Tibial nerve (tissue), 4 donors: ENCODE measurements at places on chromosomes 1 and 21.

DNA sequence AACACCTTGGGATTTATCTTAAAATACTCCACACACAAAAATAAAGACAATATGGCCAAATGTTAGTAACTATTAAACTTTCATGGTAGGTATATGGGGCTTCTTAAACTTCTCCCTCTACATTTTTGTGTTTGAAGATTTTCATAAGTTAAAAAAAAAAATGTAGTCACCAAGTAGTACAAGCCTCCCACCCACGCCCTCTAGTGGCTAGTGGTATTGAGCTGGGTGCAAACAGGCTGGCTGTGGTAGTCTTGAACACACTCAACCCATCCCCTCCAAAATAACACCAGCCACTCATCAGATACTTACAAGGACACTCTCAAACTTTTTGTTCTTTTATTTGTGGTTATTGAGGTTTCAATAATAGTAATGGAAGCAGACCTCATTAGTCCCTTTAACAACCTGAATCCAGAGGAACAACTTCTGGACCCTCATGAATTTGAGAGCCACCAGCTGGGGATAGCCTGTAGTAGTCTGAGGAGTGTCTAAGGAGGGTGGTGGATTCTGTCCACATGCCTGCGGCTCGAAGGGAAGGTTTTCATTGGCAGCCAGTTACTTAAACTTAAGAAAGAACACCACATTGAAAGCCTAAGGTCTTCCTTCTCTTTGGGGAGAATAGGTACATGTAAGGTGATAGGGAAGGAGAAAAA is 15.6 kb downstream of the RD3 start:
- DNase-seq, result peak; percentile 48

- DNase-seq, result no peak
These were observed 46.4 kb upstream of the CR2 start for GRCh38 chr1:207407655-207408260.

GRCh38 chr1:104768466-104768865 is 1018.8 kb downstream of the AMY1C start:
- no peak for DNase-seq

DNA sequence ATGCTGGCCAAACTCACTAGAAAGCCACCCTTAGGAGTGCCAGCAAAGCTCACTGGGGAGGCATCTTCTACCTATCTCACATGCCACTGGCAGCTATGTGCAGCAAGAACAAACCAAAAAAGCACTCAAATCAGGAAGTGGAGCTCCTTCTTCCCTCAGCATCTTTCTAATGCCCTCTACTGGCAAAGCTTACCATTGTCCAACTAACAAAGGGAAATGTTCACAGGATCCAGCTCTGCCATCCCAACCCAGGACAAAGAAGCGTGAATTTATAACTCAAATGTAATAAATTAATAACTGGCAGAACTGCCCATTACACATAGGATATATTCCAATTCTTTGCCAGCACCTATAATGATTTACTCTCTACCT is 38.9 kb downstream of the LEPR start:
- no peak for DNase-seq

GRCh38 chr1:91596474-91596873 is 95.8 kb downstream of the CDC7 start:
- DNase-seq, result no peak

GRCh38 chr1:11328444-11328843 is 55.4 kb downstream of the UBIAD1 start:
- no peak for DNase-seq

DNA sequence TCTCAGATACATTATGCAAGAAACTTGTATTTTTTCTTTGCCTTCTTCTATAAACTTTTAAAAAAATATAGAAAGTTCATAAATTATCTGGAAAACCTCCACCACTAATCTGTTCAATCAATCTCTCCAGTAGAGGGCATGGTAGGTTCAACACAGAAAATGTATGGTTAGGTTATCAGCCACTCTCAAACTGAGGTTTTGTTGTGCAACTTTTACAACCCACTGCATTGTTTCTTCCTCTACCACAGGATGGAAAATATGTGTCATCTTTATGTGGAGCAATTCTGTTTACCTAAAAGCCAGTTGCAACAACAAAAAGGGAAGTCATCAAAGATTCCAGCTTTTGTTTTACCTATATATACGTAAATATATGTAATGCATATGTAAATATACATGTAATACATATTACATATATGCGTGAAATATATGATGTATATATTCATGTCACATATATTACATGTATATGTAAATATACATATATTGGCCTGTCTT is 3.0 kb upstream of the RGS2 start:
- DNase-seq, result no peak

GRCh38 chr1:56434025-56434424 is 145.3 kb downstream of the PLPP3 start:
- no peak for DNase-seq

DNA sequence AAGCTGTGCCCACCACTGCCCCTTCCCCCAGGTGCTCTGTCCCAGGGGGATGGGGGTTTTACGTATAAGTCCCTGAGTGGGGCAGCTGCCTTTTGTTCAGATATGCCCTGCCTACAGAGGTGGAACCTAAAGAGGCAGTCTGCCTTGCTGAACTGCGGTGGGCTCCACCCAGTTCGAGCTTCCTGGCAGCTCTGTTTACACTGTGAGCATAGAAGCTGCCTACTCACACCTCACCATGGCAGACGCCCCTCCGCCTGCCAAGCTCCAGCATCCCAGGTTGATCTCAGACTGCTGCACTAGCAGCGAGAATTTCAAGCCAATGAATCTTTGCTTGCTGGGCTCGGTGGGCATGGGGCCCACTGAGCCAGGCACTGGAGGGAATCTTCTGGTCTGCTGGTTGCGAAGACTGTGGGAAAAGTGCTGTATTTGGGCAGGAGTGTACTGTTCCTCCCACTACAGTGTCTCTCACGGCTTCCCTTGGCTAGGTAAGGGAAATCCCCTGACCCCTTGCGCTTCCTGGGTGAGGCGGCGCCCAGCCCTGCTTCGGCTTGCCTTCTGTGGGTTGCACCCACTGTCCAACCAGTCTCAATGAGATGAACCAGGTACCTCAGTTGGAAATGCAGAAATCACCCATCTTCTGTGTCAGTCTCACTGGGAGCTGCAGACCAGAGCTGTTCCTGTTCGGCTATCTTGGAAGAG is 17.6 kb upstream of the RWDD3 start:
- DNase-seq, result no peak
